Stimulated activated CD4-positive, alpha-beta T cell treated with anti-CD3 and anti-CD28 coated beads, Interleukin-15, amount 100 ng/mL, for 24 hours (primary cell): ENCODE measurements at places on chromosomes 1 and 21.

- DNase-seq: no peak
Observed at GRCh38 chr1:67632356-67632755, 52.6 kb upstream of the GADD45A start.

DNA sequence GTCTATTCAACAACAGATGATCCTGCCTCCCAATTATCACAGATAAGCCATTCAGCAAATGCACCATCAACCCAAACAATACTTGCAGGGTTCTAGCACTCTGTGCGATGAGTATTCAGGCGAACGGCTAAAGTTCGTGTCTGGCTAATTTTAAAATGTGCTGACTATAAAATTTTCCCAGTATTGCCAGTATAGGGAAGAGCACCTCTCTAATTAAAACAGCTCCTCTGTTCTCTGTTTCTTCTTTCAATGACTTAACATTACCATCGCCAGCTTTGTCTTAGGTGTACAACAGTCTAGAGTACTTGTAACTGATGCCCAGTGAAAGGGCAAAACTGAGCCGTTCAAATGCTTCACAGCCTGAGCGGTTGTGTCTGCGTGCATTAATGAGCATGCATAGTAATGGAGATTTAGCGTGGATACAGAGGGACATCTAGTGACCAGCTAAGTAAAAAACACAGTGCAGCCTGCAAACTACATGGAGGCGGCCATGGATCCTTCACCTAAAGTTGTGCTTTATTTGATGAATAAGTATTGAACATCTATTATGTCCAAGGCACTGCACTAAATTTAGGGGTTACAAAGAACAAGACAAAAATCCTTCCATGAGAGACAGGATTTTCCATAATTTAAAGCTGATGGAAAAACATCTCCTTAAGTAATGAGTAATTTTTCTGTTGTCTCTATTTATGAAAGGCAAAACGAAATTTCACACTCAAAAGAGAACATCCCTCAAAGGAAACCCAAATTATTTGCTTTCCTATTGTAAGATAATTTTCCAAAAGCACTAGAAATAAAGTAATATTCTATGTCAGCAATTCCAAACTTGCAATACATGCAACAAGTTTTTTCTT, 120.0 kb downstream of the SETD4 start:
- DNase-seq: no peak

GRCh38 chr1:65387821-65388220, 32.6 kb upstream of the LEPR start:
- DNase-seq: no peak

DNA sequence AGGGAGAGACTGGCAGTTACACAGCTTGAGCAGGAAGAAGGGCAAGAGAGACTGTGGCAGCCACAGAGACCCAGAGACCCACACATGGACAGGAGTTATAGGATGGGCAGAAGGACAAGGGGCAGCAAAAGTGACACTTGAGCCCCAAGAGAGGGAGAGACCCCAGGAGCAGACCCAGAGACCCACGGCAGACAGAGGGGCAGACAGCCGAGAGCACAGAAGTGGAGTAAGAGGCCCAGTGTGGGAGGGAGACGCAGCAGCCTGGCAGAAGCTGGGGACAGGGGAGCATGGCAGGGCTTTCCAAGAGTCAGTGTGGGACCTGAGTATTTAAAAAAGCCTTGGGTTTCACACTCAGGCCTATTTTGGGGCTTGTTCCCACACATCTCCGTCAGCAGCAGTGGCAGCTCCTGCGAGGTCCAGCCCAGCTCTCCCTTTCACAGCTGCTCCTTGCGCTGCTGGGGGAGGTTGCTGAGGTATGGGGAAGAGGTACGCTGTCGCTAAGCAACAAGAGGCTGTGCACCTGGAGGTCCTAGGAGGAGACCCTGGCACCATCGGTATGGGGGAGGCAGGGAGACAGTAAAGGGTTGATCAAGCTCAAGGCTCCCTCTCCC, 9.0 kb upstream of the MEF2D start:
- DNase-seq: no peak

GRCh38 chr21:43640400-43640799, 18.9 kb downstream of the HSF2BP start:
- DNase-seq: no peak

GRCh38 chr1:5907966-5908365, 84.3 kb downstream of the NPHP4 start:
- DNase-seq: no peak

DNA sequence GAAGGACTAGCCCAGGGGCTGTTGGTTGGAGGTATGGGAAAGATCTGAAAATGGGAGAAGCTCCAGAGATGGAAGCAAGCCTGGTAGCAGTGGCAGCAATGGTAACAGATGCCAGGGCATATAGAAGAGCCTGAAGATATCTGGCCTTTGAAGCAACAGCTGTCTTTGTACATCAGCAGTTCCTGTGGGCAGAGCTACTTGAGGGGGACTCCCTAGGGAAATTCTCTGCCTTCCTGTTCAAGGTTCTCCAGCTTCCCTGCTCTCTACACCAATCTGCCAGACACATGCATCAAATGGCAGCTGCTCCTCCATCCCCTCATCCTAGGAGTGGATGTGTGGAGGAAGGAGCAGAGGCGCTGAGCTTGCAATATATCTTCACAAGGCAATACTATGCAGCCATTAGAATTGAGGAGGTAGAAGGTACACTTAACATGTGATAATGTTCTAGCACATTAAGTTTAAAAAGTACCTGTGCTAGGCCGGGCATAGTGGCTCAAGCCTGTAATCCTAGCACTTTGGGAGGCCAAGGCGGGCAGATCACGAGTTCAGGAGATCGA, 2.2 kb downstream of the TMEM35B start:
- DNase-seq: no peak

- no peak for DNase-seq
Observed at GRCh38 chr21:16071092-16071491, 341.3 kb downstream of the USP25 start.

- DNase-seq: no peak
Observed at GRCh38 chr1:54945393-54945936, 35.0 kb upstream of the TMEM61 start.

DNA sequence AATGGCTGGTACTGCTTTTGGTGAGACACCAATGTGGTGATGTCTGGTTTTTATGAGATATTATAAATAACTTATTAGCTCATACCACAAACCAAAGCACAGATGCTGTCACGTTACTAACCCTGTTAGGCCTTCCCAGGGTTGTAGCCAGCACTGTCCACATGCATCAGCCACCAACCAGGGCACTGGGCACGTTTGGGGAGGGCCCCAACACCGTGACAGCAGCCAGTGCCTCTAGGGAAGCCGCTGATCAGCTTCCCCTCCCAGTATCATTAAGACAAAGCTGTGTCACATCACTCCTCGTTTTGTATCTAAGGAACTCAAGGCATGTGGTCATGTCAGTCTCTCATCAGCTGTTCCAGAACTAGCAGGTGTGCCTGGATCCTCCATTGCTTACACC, 13.9 kb downstream of the URB1 start:
- DNase-seq: no peak

DNA sequence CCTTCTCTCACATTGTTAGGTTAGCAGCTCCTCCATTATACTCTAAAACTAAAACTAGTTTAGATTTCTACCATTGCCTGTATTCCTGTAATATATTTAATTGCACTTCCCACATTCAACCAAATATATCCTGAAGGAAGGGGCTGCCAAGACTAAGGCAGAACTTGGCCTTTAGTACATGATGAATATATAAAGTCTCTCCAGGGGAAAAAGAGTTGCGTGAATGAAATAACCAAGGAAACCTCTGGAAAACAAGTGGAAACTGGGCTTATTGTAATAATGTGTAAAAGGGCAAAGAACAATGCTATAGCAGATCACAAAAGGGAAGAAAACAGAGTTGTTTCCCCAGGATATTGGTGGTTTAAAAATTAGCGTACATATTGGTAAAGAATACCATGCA, 1012.5 kb upstream of the PRMT6 start:
- no peak for DNase-seq

- no peak for DNase-seq
Observed at GRCh38 chr1:4614371-4615137, 39.9 kb upstream of the AJAP1 start.

GRCh38 chr1:204872262-204872881, 1.7 kb downstream of the NFASC start:
- no peak for DNase-seq
